WTC11 (cell line): ENCODE measurements at places on chromosomes 4 and X.

DNA sequence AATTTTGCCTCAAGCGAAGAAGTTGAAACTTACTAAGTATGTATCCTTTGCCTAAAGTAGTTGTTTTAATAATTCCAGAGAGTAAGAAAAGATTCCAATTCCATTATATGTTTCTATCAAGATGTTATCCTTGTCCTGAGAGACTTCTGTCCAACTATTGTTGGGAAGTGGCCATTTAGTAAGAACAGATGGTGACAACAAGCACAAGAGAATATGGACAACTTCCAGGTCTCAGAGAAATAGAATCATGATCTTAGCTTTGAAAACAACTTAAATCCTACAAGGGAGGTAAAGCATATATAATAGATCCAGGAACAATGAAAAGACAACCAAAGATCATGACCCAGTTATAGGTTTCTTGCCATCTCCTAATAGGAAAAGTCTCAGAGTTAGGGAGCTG lies 486.6 kb upstream of the PCDH10 start:
- DNase-seq: no peak

- no peak for DNase-seq
Measured at GRCh38 chr4:67546971-67547370, 1.7 kb upstream of the CENPC start.

GRCh38 chrX:29530501-29530900 lies 684.9 kb upstream of the MAGEB2 start:
- DNase-seq: no peak

DNA sequence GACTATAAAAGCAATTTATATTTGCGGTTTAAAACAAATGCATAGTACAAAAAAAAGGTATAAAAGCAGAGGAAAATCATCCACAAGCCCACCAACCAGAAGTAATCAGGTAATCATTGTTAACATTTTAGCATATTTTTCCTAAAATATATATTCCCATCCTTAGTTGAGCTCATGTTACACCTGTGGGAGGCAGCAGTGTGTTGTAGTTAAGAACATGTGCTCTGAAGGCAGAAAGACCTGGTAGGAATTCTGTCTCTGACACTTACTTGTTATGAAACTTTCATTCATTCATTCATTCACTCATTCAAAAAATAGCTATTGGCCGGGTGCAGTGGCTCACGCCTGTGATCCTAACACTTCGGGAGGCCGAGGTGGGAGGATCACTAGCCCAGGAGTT lies 15.4 kb upstream of the CDKL5 start:
- DNase-seq: no peak

DNA sequence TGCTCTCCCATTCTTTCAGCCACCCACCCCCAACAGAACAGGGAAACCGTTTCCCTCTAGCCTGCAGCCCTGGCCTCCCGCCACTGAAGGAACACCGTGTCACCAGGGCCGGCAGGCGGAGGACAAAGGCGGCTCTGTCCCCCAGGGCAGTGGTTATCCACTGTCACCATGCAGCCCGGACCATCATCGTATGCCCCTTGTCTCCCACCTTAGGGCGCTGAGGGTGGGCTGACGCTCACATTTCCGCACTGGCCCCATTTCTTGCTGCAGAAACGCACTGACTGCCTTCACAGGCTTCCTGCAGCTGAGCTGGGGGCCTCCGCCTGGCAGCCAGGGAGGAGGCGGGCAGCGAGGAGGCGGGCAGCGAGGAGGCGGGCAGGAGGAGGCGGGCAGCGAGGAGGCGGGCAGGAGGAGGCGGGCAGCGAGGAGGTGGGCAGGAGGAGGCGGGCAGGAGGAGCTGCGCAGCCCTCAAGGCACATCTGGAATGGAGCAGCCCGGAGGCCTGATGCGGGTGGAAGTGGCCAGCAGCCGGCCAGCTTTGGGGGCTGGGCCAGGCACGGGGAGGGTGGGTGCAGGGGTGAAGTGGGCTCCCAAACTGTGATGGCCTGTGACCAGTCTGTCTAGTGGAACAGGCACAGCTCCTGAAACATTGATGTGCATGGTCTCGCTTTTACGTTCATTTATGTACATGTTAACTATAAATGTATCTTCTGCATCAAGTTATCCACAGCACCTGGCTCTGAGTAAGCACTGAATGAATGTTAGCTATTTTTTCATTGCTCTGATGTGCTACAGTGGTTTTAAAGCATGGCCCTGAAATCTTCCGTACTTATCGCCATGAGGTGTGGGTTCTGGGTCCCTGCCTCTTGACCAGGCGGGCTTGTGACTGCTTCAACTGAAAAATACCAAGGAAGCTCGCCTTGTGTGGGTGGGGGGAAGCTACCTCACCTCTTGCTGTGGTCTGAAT lies 20.6 kb upstream of the KIAA0232 start:
- DNase-seq: no peak

DNA sequence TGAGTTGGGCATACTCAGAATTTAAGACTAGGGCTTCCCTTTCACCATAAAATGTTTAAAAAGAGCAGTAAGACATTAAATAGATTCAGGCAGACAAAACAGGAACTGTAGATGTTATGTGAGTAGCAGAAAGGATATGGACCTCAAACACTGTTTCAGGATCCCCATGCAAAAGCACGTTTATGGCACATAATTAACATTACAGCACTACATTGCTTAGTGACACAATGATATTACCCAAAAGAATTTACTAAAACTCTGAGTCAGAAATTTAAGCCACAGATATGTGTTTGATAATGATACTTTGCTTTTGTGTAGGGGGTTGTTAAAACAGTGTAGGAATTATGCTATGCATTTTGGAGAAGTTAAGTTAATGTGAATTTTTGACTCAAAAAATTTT lies 266.3 kb downstream of the PDGFC start:
- no peak for DNase-seq

GRCh38 chrX:39017716-39018115 lies 216.5 kb downstream of the MID1IP1 start:
- DNase-seq: no peak
